ENCODE measurements at places on chromosomes 12 and 14.

DNA sequence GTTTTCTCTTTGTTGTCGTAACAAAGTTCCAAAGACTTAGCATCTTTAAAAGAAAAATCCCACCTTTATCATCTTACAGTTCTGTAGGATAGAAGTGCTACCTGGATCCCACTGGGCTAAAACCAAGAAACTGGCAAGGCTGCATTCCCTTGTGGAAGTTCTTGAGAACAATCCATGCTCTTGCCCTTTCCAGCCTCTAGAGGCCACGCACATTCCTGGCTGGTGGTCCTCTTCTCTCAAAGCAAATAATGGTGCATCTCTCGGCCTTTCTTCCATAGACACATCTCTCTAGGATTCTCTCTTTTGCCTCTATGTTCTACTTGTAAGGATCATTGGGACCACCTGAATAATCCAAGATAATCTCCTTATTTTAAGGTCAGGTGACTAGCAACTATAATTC lies 8.2 kb upstream of the PAWR start:
- no peak for DNase-seq

GRCh38 chr12:10557329-10557728 lies 51.6 kb downstream of the EIF2S3B start:
- DNase-seq = no peak

DNA sequence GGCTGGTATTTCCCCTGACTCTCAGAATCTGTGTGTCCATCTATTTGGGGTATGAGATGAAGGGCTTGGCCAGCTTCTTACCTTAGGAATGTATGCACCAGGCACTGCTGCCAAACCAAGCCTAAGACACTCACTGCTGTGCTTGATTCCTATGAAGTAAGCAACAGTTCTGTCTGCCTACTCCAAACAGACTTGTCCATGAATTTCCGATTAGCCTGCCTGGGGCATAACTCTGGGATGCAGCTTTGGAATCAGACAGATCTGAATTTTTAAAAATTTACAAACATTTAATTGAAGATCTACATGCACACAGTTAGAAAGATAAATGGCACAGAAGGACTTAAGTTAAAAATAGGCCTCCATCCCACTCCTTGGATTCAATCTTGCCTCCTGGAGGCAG lies 59.5 kb upstream of the JDP2 start:
- no peak for DNase-seq

DNA sequence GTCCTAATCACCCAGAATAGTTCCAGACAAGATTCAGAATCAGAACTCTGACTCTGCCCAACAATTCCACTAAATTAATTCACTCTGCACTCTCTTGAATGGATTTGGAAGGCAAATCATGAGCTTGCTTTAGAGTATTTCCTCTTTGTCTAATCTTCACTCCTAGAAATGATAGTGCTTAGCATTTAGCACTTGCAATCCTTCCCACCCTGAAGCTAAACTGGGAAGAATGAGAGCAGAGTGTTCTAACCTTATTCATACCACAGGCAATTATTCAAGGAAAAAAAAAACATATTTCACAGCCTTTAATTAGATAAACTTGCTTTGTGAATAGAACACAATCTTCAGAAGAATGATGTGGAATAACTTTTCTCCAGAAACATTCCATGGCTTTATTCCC lies 264.6 kb downstream of the PAWR start:
- no peak for DNase-seq

GRCh38 chr14:70716958-70717357 lies 75.2 kb downstream of the TTC9 start:
- no peak for DNase-seq

- DNase-seq = no peak
Measured at GRCh38 chr14:95165517-95165916, 8.2 kb upstream of the DICER1 start.

DNA sequence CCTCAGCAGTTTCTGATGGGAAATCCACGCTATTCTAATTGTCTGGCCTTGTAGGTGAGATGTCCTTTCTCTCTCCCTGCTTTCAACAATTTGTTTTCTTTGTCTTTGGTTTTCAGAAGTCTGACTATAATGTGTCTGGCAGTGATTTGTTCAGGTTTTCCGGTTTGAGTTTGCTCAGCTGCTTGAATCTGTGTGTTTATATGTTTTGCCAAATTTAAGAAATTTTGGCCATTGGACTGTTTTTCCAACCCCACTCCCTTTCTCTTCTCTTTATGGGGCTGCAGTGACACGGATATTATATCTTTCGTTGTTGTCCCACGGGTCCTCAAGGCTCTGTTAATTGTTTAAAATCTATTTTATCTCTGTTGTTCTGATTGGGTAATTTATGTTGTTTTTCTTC lies 105.0 kb downstream of the ADGRD1 start:
- no peak for DNase-seq

DNA sequence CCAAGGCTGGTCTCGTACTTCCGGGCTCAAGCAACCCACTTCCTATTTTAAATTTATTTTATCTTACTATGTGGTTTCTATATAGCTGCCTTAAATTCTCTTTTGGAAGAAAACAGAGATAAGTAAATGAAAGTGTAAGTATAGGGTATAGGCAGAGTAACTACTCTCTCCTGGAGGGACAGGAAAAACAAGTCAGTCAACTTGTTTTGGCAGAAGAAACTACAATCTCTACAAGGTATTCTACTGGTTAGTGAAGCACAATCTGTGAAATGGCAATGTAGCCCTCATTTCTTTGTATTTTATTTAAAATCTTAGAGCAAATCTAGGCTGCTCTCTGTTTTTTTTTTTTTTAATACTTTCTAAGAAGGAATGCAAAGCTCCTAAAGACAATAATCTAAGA lies 55.4 kb downstream of the UBR7 start:
- no peak for DNase-seq

GRCh38 chr12:101566318-101566717 lies 28.5 kb upstream of the MYBPC1 start:
- DNase-seq = no peak

- peak; percentile 61 for DNase-seq
Measured at GRCh38 chr12:118714051-118714460, 267.3 kb upstream of the SRRM4 start.

GRCh38 chr14:77804592-77804991 lies 4.7 kb downstream of the ADCK1 start:
- no peak for DNase-seq

GRCh38 chr12:90254796-90255195 lies 546.2 kb upstream of the ATP2B1 start:
- no peak for DNase-seq

DNA sequence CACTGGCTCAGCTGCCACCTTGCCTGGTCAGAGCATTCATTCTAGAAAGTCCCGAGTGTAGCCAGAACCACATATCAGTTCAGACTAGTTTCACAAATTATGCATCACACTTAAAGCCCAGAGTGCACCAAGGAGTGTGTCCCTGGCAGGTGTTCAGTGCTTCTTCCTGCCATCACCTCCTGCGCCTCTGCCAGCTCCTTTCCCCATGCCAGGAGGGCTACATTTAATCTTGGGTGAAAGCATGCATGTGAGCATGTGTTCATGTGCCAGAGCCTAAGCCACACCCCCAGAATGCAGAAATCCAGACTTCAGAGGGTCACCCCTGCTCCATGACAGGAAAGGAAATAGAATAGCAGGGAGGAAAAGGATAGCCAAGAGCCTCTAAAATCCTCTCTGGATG lies 381.6 kb downstream of the DPF3 start:
- DNase-seq = no peak

GRCh38 chr14:91041450-91041849 lies 19.0 kb downstream of the RPS6KA5 start:
- DNase-seq = peak; percentile 16

DNA sequence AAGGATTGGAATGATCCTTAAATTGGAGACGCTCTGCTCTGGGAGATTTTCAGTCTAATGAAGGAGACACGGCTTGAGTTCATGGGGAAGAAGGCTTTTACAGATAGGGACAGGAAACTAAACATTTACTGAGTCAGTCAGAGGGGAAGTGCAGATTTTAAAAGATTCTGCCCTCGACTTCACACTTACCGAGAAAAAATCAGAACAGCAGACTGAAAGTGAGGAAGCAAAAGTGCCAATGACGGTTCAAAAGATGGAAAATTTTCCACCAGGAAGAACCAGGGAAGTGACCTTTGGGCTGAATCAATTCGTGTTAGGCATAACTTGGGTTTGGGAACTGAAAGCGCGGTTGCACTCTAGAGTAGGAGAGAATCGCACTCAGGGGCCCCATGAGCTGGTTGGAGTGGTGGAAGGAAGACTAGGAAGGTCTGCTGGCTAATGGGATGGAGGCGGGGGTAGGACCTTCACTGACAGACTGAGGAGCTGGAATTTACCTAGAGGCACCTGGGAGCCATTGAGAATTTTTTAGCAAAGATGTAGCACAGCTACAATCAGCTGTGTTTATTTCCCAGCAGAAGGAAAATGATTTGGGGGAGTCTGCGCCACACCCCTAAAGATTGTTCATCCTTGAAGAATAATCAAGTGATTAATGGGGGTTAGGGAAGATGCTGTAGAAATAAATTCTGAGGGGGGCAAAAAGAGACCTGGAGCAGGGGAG lies 1.2 kb downstream of the KCNK13 start:
- no peak for DNase-seq

- no peak for DNase-seq
Measured at GRCh38 chr12:58105225-58106119, 164.1 kb downstream of the ATP23 start.

DNA sequence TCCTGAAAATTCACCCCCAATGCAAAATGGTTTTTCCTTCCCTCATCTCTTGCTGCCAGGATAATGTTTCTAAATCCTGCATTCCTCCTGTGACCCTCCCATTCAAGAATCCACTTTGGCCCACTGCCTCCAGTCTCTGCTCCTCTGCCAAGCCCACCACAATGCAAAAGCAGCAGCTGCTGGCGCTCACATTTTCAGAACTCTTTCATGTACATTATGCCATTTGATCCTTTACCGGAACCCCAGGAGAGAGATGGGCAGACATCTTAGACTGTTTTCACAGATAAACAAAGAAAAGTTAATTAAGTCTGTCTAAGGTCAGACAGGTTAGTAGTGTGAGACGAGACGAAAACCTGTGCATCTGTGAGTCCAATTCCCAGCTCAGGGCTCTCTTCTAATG lies 12.9 kb downstream of the LRIG3 start:
- no peak for DNase-seq

- no peak for DNase-seq
Measured at GRCh38 chr12:6074427-6074826, 50.0 kb downstream of the VWF start.

- peak; percentile 76 for DNase-seq
Measured at GRCh38 chr14:37585101-37585511, 9.9 kb downstream of the FOXA1 start.

GRCh38 chr14:37594238-37594970 lies 645 bp downstream of the FOXA1 start:
- peak; percentile 92 for DNase-seq

GRCh38 chr12:26135571-26135970 lies 10.7 kb upstream of the BHLHE41 start:
- no peak for DNase-seq

- no peak for DNase-seq
Measured at GRCh38 chr12:85182699-85183098, 97.3 kb upstream of the ALX1 start.

- no peak for DNase-seq
Measured at GRCh38 chr14:56197150-56197549, 78.9 kb downstream of the PELI2 start.

DNA sequence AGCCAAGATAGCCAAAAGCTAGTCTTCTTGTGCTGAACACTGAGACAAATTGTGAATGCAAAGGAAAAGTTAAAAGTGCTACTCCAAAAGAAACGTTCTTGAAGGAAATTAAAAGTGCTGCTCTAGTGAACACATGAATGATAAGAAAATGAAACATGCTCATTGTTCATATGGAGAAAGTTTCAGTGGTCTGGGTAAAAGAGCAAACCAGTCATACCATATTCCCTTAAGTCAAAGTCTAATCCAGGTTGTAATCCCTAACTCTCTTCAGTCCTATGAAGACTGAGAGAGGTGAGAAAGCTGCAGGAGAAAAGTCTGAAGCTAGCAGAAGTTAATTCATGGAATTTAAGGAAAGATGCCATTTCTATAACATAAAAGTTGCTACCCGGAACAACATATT lies 121.5 kb downstream of the MNAT1 start:
- no peak for DNase-seq

- no peak for DNase-seq
Measured at GRCh38 chr12:19751078-19751477, 311.8 kb downstream of the AEBP2 start.

GRCh38 chr14:91154851-91155625 lies 41.2 kb downstream of the DGLUCY start:
- peak; percentile 93 for DNase-seq

GRCh38 chr14:43031598-43031997 lies 1424.9 kb downstream of the LRFN5 start:
- DNase-seq = no peak

- no peak for DNase-seq
Measured at GRCh38 chr12:25293653-25294052, 42.9 kb upstream of the KRAS start.

GRCh38 chr14:68854421-68854820 lies 61.6 kb upstream of the ZFP36L1 start:
- no peak for DNase-seq

DNA sequence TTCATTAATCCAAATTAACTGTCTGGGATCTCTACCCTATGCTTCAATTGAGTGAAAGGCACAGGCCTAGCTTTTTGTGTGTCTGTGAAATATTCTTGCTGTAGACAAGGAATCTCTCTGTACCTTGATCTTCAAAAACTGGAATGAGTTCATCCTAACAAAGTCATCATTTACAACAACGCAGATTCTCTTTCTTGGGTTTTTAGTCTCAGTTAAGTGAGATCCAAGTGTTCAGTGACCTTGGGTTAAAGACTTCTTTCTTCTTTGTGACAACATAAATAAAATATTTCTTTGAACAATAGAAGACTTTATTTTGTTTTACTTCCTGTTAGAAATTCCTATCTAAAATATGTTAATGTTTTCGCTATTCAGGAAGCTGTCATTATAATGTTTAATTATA lies 192.2 kb upstream of the LMNTD1 start:
- DNase-seq = no peak

DNA sequence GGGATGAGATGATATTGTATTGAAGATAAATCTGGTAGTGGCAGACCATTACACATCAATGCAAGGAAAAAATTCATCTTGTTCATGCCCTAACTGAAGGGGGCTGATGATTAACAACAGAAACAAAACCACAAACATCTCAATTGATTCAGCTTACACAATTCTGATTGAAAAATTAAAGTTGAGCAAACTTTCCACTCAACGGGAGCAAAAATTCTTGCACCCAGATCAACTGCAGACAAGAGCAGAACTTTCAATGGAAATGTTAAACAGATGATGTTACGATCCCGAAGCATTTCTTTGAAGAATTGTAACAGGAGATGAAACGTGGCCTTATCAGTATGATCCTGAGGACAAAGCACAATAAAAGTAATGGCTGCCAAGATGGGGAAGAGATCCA lies 172.4 kb upstream of the SOX5 start:
- no peak for DNase-seq

DNA sequence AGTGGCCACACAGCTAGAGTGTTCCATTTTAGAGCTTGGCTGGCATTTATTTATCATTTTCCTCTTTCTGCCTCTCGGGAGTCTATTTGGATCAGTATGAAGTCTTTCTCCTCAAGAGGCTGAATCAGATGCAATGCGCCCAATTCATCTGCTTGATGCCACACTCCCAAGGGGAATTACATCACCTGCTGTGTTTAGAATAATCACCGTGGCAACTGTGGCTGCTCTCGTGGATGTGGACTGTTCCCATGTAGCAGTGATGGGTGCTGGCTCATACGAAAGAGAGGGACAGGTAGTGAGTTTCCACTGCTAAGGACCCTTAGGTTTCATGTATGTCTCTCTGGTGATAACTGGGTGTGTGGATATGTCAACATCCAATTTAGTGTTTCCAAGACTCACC lies 70.7 kb downstream of the SRRM4 start:
- DNase-seq = no peak

All from NCI-H345 (cell line).